ENCODE measurements at places on chromosomes 3 and 15. TPM values are rescaled to one million over a fixed set of nuclear protein-coding genes. Genes with fewer than 3 reads are reported as not detected.

FETUB gene
- not detected for total RNA-seq

TMEM158 gene
- total RNA-seq = not detected

GASK1A gene
- not detected for total RNA-seq

GPR156 gene
- not detected for total RNA-seq

Data from G401 (cell line).